ENCODE measurements at places on chromosomes 3 and 15.

- DNase-seq, result no peak
Observed at GRCh38 chr3:176651622-176652021, 545.7 kb downstream of the TBL1XR1 start.

GRCh38 chr15:67186688-67187087, 67.8 kb downstream of the AAGAB start:
- no peak for DNase-seq

DNA sequence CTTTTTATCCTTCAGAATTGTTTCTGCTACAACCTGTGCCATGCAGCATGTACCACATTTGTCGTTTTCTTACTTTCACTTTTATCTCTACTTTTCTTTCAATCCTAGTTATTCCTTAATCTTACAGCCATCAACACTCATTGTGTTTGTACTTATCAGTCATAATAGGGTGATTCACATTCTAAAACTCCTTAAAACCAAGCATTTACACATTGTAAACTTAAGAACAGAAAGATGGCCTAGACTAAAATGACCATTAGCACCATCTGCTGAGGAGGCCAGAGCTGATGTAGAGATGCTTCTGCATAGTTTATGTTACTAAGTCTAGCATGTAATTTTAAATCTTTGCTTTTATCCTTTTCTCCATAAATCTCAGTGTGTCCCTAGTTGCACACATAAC, 25.5 kb downstream of the EIF2AK4 start:
- DNase-seq, result no peak

GRCh38 chr3:143362115-143362991, 242.8 kb downstream of the CHST2 start:
- DNase-seq, result no peak

DNA sequence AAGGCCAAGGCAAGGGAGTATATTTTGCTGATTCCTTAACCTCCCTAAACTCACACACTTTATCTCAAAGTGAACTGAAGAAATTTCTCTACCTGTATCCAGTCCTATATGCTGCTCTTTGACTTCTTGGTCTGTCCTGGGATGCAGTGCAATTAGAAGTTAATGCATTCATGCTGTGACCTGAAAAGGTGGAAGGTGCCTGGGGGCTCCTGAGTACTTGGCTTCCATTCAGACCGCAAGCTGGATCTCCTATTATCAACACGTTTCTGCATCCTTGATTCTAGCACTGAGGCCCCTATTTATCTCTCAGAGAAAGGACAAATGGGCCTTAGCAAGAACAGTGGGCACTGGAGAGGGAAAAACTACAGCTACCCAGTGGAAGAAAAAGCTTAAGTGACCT, 17.7 kb upstream of the CADPS start:
- DNase-seq, result no peak

GRCh38 chr3:36603423-36603822, 160.9 kb downstream of the DCLK3 start:
- no peak for DNase-seq

DNA sequence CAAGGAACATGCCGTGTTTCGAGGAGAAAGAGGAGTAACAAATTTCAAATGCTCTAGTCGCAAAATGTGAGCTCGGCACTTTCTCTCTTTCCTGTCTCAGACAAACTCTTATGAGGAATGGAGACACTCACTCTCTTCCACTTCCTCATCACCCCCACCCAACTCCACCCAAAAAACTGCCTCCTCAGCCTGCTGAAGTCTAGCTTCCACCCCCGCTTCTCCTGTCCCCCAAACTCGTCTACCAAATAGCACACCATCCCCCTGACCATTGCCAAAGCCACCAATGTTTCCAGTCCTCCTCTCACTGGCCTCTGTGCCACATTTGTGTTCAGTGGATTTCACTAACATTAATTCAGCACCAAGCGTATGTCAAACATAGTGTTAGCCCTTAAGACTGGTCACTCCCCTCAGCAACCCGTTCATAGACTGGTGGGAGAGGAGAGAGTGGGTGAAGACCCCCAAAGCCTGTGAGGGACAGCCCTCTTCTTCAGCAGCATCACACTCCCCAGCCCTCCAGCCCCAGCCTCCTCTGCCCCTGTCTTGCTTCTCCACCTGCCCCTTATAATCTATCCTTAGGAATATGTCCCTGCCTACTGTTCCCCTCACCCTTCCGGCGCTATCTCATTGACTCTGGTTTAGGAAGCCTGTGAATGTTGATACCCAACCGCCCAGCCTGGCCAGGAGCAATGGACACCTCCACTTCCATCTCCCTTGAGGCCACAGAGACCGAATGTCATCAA, 77.3 kb downstream of the FAM174B start:
- no peak for DNase-seq
